Upper lobe of right lung (tissue), 1 donor: ENCODE measurements at places on chromosomes 16 and 17. TPM values are rescaled to one million over a fixed set of nuclear protein-coding genes. Genes with fewer than 3 reads are reported as not detected.

PYY gene
- not detected for total RNA-seq

NEK8 gene
- 8.4 TPM for total RNA-seq

DNA sequence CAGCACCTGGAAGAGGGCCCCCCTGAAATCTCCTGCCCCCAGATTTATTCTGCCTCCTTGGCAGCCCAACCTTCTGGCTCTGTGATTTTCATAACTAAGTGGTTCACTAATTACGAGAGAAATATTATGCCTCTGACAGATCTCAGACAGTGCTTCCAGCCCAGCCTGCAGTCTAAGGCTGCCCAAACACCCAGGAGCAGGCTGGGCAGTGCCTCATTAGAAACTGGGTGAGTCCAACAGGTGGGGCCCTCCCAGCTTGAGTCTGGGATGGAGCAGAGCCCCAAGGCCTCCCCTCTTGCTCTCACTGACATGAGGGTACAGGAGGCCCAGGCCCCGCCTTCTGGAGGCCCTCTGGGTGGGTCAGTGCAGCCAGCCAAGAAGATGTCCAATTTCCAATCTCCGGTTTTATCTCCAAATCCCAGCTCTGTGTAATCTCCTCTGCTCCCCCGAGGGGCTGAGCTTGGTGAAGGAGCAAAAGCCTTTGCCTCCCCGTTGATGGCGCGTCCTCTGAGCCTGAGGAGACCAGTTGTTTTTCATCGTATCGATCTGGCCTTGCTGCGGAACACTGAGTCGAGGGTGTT, 20.1 kb upstream of the ABCC3 start:
- no peak overlapping the region for H3K4me3 ChIP-seq
- H3K4me1 ChIP-seq = peaks cover 5% of the 10 kb centered on the region
- H3K27ac ChIP-seq = no peak overlapping the region

DNA sequence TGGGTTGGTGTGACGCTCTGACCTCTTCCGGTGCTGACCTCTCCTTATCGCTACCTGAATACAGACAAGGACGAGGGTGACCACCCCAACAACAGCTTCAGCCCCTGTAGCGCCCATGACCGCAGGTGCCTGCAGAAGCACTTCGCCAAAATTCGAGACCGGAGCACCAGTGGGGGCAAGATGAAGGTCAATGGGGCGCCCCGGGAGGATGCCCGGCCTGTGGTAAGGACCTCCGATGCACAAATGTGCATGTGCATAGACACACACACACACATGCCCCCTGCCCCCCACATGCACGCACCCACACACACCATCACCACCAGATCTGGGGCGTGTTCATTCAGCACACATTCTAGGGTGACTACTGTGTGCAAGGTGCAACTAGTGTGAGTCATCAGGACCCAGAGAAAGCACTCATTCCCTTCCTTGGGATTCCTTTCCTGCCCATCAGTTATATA, 9.7 kb downstream of the IGFBP4 start:
- peaks cover 58% of the 10 kb centered on the region for H3K36me3 ChIP-seq
- no peaks in the 10 kb centered on the region for H3K27me3 ChIP-seq
- H3K4me3 ChIP-seq = no peak overlapping the region
- no peak overlapping the region for H3K27ac ChIP-seq
- DNase-seq = no peak
- H3K4me1 ChIP-seq = peaks cover 68% of the 10 kb centered on the region

- H3K27ac ChIP-seq = peak overlapping the region; percentile 91
- peaks cover 50% of the 10 kb centered on the region for H3K4me1 ChIP-seq
- H3K36me3 ChIP-seq = peaks cover 22% of the 10 kb centered on the region
Observed at GRCh38 chr17:75876938-75877751, 1.2 kb downstream of the TRIM47 start.

KCNJ18 gene
- total RNA-seq = not detected

- H3K4me3 ChIP-seq = no peak overlapping the region
- H3K27me3 ChIP-seq = no peaks in the 10 kb centered on the region
- peaks cover 8% of the 10 kb centered on the region for H3K4me1 ChIP-seq
Observed at GRCh38 chr17:76640550-76641380, 2.8 kb downstream of the ST6GALNAC1 start.

KRT31 gene
- total RNA-seq = not detected

- no peak overlapping the region for H3K4me3 ChIP-seq
- H3K27ac ChIP-seq = peak overlapping the region; percentile 65
- H3K36me3 ChIP-seq = peaks cover 33% of the 10 kb centered on the region
- no peaks in the 10 kb centered on the region for H3K27me3 ChIP-seq
- peaks cover 59% of the 10 kb centered on the region for H3K4me1 ChIP-seq
- DNase-seq = peak; percentile 94
Observed at GRCh38 chr16:87461466-87461991, 31.3 kb downstream of the ZCCHC14 start.

- H3K4me1 ChIP-seq = peaks cover 12% of the 10 kb centered on the region
- H3K27ac ChIP-seq = peak overlapping the region; percentile 20
- peak; percentile 73 for DNase-seq
- no peak overlapping the region for H3K4me3 ChIP-seq
Observed at GRCh38 chr17:78185981-78186691, 716 bp downstream of the TK1 start.

SAT2 gene
- 81.7 TPM for total RNA-seq

ZG16B gene
- not detected for total RNA-seq

RNF222 gene
- not detected for total RNA-seq

CHRNE gene
- total RNA-seq = 0.98 TPM

DNA sequence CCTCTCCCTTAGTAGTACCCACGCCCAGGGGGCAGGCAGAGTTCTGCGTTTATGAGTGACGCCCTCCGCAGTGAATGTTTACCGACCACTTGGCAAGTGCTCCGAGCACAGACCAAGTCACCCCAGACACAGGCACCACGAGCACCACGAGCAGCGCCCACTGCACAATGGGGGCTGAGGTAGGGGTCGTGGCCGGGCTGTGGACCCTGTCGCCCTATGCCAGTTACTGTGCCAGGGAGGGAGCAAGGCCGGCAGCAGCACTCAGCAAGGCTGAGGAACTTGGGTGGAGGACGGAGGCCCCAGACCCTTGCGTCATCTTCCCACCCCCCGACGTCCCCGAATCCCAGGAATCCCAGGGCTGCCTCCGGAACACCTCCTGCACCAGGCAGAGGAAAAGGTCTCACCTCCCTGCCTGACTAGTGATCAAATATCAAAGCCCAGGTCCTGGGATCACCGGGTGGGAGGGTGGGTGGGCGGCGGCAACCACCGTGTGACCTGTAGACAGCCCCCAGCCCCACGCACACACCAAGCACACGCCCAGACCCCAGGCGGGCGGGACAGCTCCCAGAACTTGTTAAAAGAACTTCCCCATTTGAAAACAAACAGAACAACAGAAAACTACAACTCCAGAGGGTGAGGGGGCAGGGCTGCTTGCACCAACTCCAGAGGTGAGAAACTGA, 5.4 kb downstream of the VASN start:
- peak overlapping the region; percentile 82 for H3K27ac ChIP-seq
- peaks cover 19% of the 10 kb centered on the region for H3K36me3 ChIP-seq
- no peak for DNase-seq
- H3K4me1 ChIP-seq = peaks cover 57% of the 10 kb centered on the region
- H3K4me3 ChIP-seq = no peak overlapping the region
- H3K27me3 ChIP-seq = no peaks in the 10 kb centered on the region

DNA sequence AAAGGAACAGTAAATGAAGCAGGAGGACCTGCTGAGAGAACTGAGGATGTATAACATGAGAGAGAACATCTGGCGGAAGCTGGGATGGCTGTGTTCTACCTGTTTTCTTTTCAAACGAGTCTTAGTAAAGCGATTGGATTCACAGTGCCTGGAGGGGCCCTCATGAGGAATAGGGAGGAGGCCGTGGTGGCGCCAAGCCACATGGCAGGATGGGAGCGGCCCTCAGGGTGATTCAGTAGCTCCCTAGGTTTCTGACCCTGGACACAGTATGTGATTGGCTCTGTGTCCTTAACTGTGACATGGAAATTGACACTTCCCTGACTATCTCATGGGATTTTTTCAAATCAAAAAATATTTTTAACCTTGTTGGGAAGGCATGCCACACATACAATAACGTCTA, 32.1 kb downstream of the USP43 start:
- no peak overlapping the region for H3K27ac ChIP-seq
- no peak overlapping the region for H3K4me3 ChIP-seq
- no peaks in the 10 kb centered on the region for H3K27me3 ChIP-seq
- no peaks in the 10 kb centered on the region for H3K36me3 ChIP-seq
- no peaks in the 10 kb centered on the region for H3K4me1 ChIP-seq

- peaks cover 4% of the 10 kb centered on the region for H3K4me1 ChIP-seq
- no peaks in the 10 kb centered on the region for H3K36me3 ChIP-seq
- H3K27me3 ChIP-seq = no peaks in the 10 kb centered on the region
- peak; percentile 85 for DNase-seq
- no peak overlapping the region for H3K27ac ChIP-seq
Observed at GRCh38 chr17:21513012-21513570, 136.9 kb downstream of the KCNJ12 start.

- H3K4me1 ChIP-seq = no peaks in the 10 kb centered on the region
- DNase-seq = no peak
- no peak overlapping the region for H3K27ac ChIP-seq
- H3K27me3 ChIP-seq = no peaks in the 10 kb centered on the region
- H3K36me3 ChIP-seq = no peaks in the 10 kb centered on the region
Observed at GRCh38 chr17:72357764-72358365, 237.0 kb downstream of the SOX9 start.

GRCh38 chr16:88472069-88472468, 19.0 kb downstream of the ZFPM1 start:
- H3K4me3 ChIP-seq = no peak overlapping the region

DNA sequence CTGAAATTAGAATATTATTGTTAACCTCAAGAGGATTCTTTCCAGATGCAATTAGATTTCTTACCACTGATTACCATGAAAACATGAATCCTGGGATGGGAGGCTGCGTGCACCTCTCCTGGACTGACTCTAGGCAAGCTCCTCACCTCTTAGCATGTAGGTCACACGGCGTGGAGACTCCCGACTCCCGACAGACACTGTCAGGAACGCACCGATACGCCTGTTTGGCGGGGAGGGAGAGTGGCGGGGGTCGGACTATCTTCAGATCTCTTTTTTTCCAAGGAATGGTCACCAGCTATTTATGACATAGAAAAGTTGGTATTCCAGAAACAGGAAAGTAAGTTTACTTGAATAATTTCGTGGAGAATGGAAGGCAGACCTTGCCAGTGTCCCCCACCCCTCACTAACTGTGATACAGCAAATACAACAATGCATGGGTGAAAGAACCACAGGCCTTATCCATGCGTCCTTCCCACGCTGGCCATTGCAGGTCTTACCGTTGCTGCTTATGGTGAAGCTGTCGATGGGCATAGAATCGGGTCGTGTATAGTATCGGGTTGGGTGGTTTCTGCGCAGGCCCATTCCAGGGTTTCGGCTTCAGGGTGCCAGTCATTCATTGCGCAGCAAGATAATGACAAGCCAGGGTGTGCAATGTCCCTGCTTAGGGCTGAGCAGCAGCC, 62.6 kb upstream of the ENDOV start:
- DNase-seq = no peak
- peaks cover 94% of the 10 kb centered on the region for H3K36me3 ChIP-seq
- H3K27me3 ChIP-seq = no peaks in the 10 kb centered on the region
- no peak overlapping the region for H3K4me3 ChIP-seq
- H3K27ac ChIP-seq = no peak overlapping the region

PMFBP1 gene
- total RNA-seq = 0.23 TPM

NUPR1 gene
- 291 TPM for total RNA-seq

- no peak overlapping the region for H3K4me3 ChIP-seq
- H3K27me3 ChIP-seq = no peaks in the 10 kb centered on the region
- DNase-seq = peak; percentile 40
Observed at GRCh38 chr16:46885960-46886763, 2.0 kb downstream of the GPT2 start.

DNA sequence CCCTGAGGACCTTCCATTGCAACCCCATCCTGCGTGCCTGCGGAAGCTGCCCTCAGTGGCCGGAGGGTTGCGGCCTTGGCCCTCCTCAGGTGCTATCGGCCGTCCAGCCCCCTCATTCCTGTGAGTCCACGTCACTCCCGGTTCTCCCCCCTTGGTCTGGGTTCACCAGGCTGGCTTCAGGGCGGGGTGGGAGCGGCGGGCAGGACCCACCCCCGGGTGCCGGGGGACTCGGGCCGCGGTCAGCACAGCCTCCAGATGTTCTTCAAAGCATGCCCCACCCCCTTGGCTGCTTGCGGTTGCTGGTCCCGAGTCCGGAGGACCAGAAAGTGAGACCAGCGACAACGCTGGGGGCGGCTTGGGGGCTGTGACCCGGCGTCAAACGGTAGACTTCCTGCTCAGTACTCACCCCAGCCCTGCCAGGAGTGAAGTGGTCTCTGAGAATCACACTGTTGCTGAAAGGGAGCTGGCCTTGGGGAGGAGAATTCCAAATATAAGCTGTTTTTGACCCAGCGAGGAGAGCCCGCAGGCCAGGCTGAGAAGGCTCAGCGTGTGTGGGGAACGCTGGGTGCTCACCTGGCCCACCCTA, 4.5 kb downstream of the ZNF469 start:
- peak overlapping the region; percentile 82 for H3K27ac ChIP-seq
- peaks cover 13% of the 10 kb centered on the region for H3K4me1 ChIP-seq
- no peaks in the 10 kb centered on the region for H3K36me3 ChIP-seq
- DNase-seq = no peak

DNA sequence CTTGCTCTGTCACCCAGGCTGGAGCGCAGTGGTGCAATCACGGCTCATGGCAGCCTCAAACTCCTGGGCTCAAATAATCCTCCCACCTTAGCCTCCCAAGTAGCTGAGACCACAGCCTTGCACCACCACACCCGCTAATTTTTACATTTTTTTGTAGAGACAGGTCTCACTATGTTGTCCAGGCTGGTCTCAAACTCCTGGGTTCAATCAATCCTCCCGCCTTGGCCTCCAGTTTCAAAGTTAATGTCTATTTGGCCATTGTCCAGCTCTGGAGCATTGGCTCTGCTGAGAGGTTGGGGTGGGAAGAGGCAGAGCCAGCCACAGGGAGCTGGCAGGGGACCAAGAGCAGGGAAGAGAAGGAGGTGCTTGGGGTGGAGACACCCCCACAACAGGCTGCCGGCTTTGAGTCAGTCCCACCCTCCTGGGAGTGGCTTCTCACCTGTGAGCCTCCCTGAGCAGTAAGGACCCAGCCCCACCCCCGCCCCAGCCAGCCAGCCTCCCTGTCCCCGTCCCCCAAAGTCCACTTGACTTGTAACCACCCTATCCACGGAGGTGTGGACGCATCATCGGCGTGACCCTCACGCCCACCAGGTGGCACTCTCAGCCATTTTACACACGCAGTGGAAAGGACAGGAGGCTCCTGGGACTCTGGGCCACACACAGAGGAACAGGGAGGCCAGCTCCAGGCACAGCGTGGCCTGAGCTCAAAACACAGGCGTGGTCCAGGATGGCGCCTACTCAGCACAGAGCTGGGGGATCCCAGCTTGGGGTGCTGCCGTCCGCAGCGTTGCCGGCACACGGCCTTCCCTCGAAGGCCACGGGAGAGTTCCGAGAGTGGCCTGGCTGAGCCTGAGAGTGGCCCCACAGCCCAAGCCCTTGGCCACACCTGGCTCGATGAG, 22.8 kb upstream of the PVALEF start:
- no peak overlapping the region for H3K4me3 ChIP-seq
- H3K4me1 ChIP-seq = peaks cover 7% of the 10 kb centered on the region
- H3K27ac ChIP-seq = no peak overlapping the region
- no peaks in the 10 kb centered on the region for H3K27me3 ChIP-seq
- peak; percentile 89 for DNase-seq
- no peaks in the 10 kb centered on the region for H3K36me3 ChIP-seq

RAMP2 gene
- 114 TPM for total RNA-seq

- H3K27me3 ChIP-seq = no peaks in the 10 kb centered on the region
- no peak overlapping the region for H3K4me3 ChIP-seq
- peaks cover 27% of the 10 kb centered on the region for H3K4me1 ChIP-seq
- DNase-seq = peak; percentile 61
- H3K27ac ChIP-seq = no peak overlapping the region
Observed at GRCh38 chr16:81521141-81521626, 76.6 kb downstream of the CMIP start.

- H3K27me3 ChIP-seq = no peaks in the 10 kb centered on the region
- peaks cover 39% of the 10 kb centered on the region for H3K36me3 ChIP-seq
- H3K4me1 ChIP-seq = peaks cover 8% of the 10 kb centered on the region
- no peak overlapping the region for H3K4me3 ChIP-seq
Observed at GRCh38 chr17:17884391-17885357, 47.9 kb upstream of the SREBF1 start.

KCNG4 gene
- not detected for total RNA-seq
